ENCODE measurements at places on chromosomes 2 and 18. TPM values are rescaled to one million over a fixed set of nuclear protein-coding genes. Genes with fewer than 3 reads are reported as not detected.

Gene PHLPP1
- 12.3 TPM for total RNA-seq

DNA sequence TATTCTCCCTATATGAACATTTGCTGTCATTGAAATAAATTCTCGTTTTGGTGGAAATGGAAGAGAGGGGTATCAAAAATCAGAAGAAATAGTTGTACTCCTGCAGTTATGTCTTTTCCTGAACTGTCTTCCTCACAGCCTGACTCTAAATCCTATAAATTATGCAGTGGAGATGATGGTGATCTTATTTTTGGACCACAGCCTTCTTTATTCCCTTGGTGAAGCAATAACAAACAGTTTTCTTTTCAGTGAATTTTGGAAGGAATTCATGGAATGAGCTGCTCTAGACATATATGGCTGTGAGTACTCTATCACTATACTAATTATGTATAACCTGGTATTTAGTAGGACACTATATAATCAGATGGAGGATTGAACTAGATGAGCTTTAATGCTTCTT, 1.7 kb upstream of the SLC25A12 start:
- DNase-seq: no peak

- DNase-seq: no peak
Observed at GRCh38 chr18:48605408-48605845, 66.6 kb downstream of the CTIF start.

- no peak for DNase-seq
Observed at GRCh38 chr18:24993628-24994027, 358.3 kb downstream of the ZNF521 start.

- DNase-seq: no peak
Observed at GRCh38 chr2:104487366-104487765, 366.5 kb upstream of the POU3F3 start.
